Stimulated activated CD8-positive, alpha-beta memory T cell treated with anti-CD3 and anti-CD28 coated beads, Interleukin-7, amount 100 ng/mL, for 1 hour (primary cell): ENCODE measurements at places on chromosomes 12 and 14.

DNA sequence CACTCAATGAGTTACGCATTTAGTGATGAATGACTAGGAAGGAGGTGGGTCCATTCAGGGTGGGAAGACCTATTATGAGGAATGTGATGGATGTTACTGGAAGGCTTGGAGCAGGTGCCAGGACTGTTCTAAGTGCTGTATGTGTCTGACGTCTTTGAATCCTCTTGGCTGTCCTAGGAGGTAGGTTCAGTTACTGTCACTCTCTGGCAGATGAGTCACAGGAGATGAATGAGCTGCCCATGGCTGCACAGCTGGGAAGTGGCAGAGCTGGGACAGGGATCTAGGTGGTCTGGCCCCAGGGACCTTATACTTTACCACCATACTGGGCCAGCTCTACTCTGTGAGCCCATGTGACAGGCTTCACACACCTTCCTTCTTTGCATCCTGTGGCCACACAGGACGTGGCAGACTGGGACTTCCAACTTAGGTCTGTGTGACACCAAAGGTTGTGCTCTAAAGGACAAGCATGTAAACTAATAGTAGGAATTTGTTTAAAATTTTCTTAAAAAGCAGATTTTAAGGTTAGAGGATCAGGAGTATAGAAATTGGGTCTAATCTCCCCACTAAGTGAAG lies 24.0 kb downstream of the TCTN1 start:
- no peak for DNase-seq

DNA sequence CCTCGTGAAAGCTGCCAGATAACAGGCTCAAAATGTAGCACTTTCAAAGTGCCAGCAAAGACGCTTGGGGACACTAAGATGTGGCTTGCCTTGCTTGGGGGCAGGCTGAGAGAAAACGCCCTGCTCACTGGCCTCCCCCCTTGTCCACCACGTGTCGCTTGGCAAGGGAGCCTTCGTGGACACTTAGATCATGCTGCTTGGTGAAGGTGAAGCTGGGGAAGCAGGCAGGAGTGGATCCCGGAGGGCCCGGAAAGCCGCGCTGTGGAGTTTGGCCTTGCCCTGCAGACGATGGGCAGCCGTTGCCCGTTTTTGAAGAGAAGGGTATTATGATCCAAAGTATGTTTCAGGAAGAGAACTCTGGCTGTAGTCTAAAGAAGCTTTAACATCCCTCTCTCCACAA lies 53.4 kb upstream of the BDKRB2 start:
- no peak for DNase-seq

DNA sequence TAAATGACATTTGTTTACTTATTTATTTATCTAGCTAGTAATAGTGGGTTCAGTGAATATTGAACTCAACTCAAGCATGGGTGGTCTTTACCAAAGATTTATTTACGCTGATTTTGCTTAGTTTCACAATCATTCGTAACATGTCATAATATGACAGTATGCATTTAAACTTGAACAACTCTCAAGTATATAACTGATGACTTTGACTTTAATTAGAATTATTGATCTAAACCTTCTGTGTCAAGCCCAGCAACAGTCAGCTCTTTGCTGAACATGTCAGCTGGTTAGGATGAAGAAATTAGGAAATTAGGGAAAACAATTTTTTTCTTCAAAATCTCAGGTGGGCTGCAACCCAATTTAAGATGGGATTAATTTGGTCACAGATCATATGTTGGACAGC lies 210.5 kb upstream of the G2E3 start:
- no peak for DNase-seq

- no peak for DNase-seq
Measured at GRCh38 chr12:120835657-120836056, 68.5 kb downstream of the SPPL3 start.

- DNase-seq, result no peak
Measured at GRCh38 chr12:79252358-79253075, 387.9 kb downstream of the SYT1 start.

DNA sequence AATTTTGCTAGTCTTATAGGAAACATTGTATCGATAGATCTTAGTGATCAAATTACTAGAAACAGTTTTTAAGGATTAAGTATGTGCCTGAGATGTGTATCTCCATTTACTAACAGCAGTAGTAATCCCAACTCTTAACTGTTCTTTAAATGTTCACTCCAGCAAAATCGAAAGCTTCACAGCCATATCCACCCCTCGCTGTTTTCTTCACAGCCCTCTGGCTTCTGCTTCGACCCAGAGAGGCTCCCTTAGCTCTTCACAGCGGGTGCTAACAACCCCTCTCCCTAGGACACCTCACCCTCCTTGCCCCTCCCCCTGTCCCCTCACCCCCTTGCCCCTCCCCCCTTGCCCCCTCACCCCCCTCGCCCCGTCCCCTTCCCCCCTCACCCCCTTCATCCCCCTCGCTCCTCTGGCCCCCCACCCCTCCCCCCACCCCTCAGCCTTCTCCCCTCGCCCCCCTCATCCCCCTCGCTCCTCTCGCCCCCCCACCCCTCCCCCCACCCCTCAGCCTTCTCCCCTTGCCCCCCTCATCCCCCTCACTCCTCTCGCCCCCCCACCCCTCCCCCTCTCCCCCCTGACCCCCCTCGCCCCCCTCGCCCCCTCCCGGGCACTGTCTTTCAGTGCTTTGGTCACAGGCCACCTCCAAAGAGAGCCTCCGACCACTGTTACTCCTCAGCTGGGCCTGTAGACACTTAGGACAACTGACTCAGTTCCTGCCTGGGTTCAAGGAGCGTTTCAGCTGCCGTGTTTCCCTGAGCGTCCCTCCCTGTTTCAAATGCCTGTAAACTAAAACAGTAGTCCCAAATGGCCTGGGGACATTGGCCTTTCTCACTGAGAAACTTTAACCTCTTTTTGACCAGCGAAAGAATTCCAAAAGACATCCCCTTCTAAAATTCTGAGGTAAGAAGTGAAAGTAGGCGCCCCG lies 46.0 kb upstream of the DYNC1H1 start:
- no peak for DNase-seq
